Activated CD8-positive, alpha-beta T cell treated with anti-CD3 and anti-CD28 coated beads for 36 hours (primary cell): ENCODE measurements at places on chromosomes 6 and 20.
A peak's percentile ranks its signal among the peaks of the same experiment; 100 is the strongest.

- no peak for DNase-seq
These were observed 126.3 kb upstream of the MYLIP start for GRCh38 chr6:16002332-16003196.

- no peak for DNase-seq
These were observed 138.4 kb upstream of the TNFAIP3 start for GRCh38 chr6:137728386-137729349.

GRCh38 chr6:169388395-169389166 lies 134.9 kb upstream of the THBS2 start:
- DNase-seq: no peak

DNA sequence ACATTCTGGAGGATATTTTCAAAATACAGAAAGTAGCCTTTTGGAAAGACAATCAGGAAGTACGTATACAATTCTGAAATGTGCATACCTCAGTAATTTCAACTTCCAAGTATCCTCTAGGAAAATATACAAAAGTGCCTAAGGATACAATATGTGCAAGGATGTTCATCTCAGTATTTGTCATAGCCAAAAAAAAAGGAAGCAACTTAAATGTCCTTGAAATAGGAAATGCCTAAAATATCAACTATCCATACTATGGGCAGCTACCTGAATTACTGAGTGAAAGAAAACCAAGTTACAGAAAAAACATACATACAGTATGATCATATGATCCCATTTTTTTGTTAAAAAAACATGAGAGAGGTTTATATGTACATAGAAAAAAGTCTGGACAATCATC lies 1.5 kb downstream of the PPIL1 start:
- no peak for DNase-seq

DNA sequence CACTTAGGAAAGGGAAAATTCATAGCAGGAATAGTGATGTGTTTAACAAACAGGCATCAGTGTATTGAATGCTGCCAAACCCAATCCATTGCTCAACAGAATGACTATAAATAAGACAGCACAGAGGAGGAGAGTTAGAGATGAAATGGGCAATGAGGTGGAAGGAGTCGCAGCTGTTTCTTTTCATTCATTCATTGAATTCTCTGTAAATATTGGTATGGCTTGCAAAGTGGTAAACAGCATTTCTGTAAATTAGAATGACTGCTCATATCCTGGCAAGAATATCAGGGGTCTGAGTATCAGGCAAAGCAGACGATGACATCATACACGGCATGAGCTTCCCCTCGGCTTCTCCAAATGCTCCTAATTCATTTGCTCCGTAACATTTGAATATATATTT lies 703.6 kb upstream of the SLC35B3 start:
- no peak for DNase-seq

GRCh38 chr6:125102891-125103290 lies 50.7 kb upstream of the TPD52L1 start:
- no peak for DNase-seq

- peak; percentile 34 for DNase-seq
These were observed 1.4 kb downstream of the PLAGL2 start for GRCh38 chr20:32205843-32206759.

DNA sequence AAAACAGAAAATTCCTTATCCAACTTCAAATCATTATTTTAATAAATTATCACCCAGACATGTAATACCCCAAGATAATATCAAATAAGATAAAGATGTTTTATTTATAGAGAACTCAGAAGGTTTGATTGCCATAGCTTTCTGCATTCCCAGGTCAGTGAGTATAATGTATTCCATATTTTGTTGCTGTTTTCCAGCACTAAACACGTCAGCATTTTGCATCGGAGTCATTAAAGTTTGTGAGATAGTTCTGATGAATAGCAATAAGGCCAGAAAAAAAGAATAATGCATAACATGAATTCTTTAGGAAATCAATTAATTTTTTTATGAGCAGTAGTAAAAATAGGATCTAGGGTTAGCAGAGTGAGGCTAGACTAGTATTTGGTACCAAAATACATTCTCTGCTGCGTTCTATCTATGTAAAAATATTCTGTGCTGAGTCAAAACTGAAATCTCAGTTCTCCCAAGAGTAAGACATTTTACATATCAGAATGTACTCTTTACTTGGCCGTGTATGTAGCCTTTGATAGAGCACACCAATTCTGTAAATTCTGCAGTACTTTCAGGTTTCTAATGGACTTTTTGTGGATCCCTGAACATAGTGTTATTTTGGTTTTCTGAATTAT lies 269.9 kb upstream of the AGPAT4 start:
- DNase-seq: no peak

DNA sequence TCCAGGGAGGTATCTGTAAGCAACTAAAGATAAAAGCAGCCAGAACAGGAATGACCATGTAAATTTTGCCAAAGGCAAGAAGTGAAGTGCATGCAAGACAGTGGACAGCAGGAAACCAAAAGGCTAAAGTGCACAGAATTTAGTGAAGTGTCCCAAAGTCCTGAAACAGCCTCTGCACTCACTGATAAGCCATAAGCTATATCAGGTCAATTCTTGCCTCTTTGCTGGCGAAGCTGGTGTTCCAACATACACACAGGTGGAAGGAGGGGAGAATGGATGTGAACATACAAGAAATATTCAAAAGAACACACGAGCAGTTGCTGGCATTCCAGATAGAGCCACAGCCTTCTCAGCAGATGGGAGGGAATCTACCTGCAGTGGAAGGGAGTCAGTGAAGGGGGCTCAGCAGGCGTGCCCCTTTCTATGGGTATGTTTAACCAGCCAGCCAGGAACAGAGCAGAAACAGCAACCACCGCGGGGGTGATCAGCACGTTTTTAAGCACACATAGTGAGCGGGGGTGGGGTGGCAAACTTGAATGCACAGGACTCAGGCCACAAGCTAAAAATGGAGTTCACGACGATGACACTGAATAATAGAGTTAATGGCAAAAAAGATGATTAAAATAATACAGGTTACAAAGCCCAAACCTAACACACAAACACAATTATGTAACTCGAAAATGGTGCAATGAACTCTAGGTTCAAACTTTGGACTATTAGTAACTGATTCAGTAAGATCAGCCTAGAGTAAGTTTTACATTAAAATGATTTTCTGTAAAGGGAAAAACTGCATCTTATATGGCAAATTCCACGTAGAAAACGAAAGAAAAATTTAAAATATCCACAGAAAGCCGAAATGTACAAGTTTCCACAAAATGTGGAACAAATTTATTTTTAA lies 1.2 kb downstream of the ECI2 start:
- DNase-seq: peak; percentile 78

- no peak for DNase-seq
These were observed 90.2 kb downstream of the HIVEP1 start for GRCh38 chr6:12102350-12102749.

DNA sequence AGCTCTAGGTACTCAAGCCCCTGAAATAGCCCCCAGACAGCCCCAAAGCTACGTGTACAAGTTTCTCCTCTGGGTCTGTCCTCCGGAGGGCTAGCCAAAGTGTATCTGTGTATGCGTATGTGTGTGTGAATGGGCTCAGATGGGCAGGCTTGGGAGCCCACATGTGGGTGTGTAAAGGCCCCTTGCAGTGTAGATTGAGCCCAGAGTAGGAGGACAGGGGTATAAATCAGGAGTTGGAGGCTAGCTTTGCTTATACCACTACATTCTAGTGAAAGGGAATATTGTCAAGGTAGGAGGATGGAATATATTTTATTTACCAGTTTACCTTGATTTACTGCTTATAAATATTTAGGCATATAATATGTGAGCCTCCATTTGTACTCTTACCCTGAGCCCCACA lies 9.0 kb upstream of the MAP3K7 start:
- DNase-seq: no peak

DNA sequence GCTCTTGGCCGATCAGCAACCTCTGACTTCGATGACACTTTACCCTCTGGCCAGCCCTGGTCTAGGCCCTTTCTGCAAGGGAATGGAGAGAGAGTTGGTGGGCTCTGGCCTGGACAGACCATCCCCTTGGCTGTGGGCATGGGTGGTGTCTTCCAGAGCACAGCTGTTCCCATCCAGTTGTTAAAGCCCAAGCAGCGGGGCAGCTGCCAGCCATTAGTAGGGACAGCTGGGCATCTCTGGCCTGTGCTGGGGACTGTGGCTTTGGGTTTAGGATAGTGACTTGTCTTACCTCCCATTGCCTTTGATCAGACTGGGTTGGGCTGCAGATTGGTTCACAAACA lies 2.8 kb downstream of the CDC25B start:
- DNase-seq: no peak

- no peak for DNase-seq
These were observed 103.2 kb upstream of the ARMC2 start for GRCh38 chr6:108744996-108745395.

- no peak for DNase-seq
These were observed 59.0 kb downstream of the IYD start for GRCh38 chr6:150427843-150428242.

- no peak for DNase-seq
These were observed 174.2 kb downstream of the DLL1 start for GRCh38 chr6:170116636-170117035.

- DNase-seq: no peak
These were observed 6.3 kb upstream of the HDDC2 start for GRCh38 chr6:125307964-125308615.

GRCh38 chr20:20292472-20292871 lies 75.4 kb upstream of the INSM1 start:
- DNase-seq: peak; percentile 3

GRCh38 chr20:13821876-13822275 lies 37.0 kb downstream of the NDUFAF5 start:
- no peak for DNase-seq

- DNase-seq: no peak
These were observed 98.7 kb downstream of the SLC16A10 start for GRCh38 chr6:111185954-111186353.

DNA sequence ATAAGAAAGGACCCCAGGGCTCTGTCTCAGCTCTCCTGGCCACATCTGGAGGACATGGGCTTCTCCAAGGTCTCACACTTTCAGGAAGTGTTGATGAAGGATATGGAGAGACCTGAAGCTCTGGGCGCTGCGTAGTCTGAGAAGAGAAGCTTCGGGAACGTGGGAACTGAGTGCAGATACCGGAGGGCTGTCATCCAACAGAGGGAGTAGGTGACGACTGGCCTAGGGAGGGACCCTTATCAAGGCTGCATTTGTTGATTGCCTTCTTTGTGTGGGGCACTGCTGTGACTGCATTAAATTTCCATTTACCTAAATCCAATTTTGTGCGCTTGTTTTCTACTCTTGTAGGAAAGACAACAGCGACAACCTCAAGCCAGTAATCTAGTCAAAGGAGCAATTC lies 63.4 kb downstream of the PLG start:
- DNase-seq: no peak

GRCh38 chr6:126075335-126076071 lies 89.2 kb downstream of the TRMT11 start:
- no peak for DNase-seq

- DNase-seq: no peak
These were observed 69.2 kb upstream of the CCN6 start for GRCh38 chr6:111984516-111985201.

DNA sequence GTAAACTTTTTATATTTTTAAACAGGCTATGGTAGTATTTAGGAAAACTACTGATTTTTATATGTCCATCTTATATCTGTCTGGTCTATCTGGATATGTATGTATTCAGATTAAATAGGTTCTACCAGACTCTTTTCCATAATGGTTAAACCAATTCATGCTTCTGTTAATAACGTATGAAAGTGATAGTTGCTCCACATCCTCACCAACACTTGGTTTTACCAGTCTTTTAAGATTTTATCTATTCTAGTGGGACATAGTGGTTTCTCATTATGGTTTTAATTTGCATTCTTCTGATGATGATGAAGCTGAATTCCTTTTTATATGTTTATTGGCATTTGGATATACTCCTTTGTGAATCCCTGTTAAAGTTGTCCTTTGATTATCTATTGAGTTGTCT lies 56.1 kb downstream of the UBR2 start:
- no peak for DNase-seq

DNA sequence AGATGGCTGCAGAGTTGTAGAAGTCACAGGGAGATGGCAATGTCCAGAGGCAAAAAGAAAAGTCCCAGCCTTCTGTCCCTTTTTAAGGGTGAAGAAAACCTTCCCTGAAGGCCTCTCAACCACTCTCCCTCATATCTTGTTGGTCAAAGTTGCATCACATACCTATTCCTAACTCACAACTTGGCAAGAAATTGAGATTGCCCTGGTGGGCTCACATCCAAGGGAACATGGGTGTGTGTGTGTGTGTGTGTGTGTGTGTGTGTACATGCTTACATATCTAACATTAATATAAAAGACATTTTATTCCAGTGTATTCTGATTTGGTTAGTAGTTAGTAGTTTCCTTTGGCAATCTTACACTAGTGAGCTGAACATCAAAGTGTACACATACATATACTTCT lies 144.3 kb upstream of the SALL4 start:
- no peak for DNase-seq

- no peak for DNase-seq
These were observed 11.1 kb downstream of the GLP1R start for GRCh38 chr6:39059496-39060310.

GRCh38 chr6:33380272-33380981 lies 11.2 kb upstream of the KIFC1 start:
- DNase-seq: no peak

GRCh38 chr6:26257272-26257671 lies 107.7 kb upstream of the BTN3A2 start:
- no peak for DNase-seq

DNA sequence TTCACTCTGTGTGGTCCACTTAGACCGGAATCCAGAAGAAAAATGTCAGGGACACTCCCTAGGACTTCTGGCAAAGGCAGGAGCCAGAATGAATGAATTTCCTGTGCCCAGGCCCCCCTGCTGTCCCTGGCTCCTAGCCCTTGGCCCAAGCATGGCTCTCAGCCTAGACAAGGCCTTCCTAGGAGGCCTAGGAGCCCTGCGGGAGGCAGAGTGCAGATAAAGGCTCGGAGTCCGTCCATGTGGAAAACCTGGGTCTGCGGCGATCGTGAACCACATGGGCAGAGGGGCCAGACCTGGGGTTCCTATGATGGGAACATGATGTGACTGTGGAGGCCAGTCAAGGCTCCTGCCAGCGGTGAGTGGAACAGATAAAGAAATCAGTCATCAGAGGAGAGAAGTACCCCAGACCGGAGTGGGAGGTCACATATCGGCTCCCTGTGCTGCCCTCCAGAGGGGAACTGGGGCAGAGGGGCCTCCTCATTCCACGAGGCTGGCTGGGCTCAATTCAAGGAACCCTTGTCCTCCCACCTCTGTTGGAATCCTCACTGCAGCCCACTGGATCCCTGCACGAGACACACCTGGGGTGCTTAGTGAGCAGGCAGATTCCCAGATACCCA lies 5.9 kb upstream of the VSTM2L start:
- DNase-seq: no peak

DNA sequence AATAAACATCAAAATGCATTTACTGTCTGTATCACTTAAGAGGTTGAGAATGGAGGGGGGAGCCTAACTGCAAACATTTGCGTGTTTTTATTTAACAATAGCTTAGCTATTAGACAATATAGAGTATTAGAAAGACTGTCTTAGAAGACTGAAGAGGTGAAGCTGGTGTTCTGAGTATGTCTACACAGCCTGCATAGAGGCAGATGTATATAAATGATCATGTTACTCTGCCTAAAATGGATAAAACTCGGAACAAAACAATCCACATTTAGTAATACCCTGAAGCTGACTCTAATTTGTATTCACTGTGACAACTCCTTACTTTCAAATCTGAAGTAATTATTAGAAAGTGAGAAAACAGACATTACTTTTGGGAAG lies 181.9 kb downstream of the GMPR start:
- DNase-seq: no peak

- DNase-seq: no peak
These were observed 284.9 kb upstream of the TBX18 start for GRCh38 chr6:85049282-85049681.

GRCh38 chr6:149320796-149321195 lies 3.3 kb downstream of the TAB2 start:
- no peak for DNase-seq

GRCh38 chr20:38907918-38908677 lies 18.1 kb upstream of the FAM83D start:
- DNase-seq: no peak
